ENCODE measurements at places on chromosomes 7 and 10.

- no peak for DNase-seq
These were observed 108.6 kb downstream of the RAB11FIP2 start for GRCh38 chr10:117938104-117938503.

DNA sequence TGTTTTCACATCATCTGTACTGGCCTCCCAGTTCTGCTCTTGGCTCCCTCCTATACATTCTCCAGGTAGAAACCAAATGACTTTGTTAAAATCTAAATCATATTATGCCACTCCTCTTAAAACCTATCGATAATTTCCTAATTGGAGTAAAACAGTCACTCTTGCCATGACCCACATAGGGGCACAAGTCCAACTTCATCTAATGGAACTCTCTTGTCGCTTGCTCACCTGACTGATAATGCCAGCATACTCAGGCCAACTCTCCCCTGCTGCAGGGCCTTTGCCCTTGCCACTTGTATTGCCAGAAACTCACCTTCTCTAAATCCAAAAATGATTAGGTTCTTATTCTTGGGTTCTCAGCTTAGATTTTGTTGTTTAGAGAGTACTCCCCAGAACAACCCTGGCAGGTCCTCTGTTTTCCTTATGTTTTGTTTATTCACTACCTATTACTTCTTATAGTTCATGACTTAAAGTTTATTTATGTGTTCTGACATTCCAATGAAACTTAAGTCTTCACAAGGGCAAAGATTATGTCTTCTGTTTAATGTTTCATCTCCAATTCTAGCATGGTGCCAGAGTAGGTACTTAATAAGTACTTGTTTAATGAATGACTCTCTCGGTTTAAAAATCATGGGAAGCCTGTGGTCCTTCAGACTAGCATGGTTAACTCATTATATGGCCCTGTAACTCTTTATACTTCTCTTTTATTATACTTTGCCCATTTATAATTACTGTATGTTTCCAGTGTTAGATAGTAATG, 345.9 kb upstream of the SMIM30 start:
- DNase-seq = no peak

DNA sequence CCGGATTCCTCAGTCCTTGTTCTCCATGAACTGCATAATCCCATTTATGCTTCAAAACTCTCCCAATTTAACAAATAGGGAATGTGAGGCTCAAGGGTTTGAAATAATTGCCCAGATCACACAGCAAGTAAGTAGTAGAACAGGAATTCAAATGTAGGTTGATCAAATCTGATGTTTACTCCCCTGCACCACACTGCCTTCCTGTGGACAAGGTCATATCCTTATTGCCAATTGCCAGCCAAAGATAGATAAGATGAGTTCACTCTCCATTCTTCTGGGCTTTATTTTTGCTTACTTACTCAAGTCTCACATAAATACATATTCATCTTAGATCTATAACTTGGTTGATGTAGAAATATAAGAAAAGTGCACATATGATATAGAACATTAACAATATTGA, 435.2 kb upstream of the ETV1 start:
- DNase-seq = no peak

DNA sequence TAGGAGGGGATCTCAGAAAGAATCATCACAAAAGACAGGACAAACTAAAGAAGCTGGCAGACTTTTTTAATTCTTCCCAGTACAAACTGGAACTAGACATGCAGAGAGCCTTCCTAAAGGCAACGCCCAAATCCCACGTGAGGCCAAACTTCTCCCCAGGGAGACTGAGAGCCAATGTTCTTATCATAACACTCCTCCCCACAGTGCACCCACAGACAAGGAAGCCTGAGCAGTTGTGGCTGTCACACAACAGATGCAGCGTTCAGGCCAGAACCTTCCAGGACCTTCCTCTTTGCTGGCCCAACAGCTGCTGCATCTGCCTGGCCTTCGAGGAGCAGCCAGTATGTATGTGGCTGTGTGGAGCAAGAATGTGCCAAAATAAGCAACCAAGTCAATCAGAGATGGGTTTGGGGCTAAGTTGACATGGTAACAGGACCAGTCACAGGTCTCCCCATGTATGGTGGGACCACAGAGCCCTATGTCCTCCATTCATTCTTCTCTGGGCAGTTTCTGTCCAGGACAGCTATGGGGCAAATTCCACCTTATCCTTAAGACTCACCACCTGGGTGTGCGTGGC, 34.9 kb downstream of the SRPK2 start:
- no peak for DNase-seq

- DNase-seq = no peak
These were observed 10.0 kb downstream of the HHEX start for GRCh38 chr10:92699518-92700381.

DNA sequence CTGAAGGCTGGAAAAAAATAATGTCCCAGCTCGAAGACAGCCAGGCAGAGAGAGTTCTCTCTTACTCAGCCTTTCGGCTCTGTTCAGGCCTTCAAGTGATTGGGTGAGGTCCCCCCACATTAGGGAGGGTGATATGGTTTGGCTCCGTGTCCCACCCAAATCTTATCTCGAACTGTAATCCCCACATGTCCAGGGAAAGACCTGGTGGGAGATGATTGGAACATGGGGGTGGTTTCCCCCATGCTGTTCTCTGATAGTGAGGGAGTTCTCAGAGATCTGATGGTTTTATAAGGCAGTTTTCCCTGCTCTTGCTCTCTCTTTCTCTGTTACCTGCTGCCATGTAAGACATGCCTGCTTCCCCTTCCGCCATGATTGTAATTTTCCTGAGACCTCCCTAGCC, 36.6 kb upstream of the LEP start:
- DNase-seq = no peak

GRCh38 chr10:36638462-36639155, 486.8 kb upstream of the ANKRD30A start:
- no peak for DNase-seq

DNA sequence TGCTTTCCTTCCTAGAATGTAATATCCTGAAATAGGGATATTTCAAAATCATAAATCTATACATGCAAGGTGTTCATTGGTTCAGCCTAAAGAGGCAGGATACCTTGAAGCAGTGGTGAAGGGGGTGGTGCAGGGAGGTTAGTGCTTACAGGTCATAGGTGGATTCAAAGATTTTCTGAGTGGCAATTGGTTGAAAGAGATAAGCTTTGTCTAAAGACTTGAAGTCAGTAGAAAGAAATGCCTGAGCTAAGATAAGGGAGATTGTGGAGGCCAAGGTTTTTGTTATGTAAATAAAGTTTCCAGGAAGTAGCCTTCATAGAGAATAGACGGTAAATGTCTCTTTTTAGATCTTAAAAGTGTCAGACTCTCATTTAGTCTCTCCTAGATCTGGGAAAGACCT, 741.2 kb upstream of the ZWINT start:
- DNase-seq = no peak

- no peak for DNase-seq
These were observed 162.1 kb downstream of the DIP2C start for GRCh38 chr10:527416-527815.

DNA sequence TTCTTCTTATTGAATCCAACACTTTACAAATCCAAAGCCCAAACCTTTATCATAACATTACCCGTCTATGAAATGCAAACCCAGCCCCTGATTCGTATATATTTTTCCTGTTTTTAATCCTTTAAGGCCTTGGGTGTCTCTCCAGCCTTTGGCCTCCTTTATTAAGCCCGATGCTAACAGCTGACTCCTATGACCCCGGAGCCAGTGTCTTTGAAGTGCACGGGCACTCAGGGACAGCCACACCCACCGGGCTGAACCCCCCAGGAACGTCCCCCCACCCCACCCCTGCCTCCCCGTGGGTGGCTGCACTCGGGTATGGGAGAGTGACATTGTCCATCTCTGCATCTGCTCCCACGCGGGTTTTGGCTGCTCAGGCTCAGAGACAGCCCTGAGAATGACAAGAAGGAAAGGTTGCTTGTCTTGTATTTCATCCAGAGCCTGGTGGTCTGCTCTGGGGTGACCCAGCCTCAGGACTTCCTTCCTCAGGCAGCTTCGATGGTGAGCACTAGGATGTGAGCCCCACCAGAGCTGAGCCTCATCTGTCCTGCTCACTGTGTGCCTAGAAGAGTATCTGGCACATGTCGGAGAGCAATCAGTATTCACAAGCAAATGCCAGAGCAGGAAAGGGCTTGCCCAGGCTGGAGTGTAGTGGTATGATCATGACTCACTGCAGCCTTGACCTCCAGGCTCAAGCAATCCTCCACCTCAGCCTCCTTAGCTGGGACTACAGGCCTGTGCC, 210.4 kb downstream of the SKIDA1 start:
- DNase-seq = no peak

DNA sequence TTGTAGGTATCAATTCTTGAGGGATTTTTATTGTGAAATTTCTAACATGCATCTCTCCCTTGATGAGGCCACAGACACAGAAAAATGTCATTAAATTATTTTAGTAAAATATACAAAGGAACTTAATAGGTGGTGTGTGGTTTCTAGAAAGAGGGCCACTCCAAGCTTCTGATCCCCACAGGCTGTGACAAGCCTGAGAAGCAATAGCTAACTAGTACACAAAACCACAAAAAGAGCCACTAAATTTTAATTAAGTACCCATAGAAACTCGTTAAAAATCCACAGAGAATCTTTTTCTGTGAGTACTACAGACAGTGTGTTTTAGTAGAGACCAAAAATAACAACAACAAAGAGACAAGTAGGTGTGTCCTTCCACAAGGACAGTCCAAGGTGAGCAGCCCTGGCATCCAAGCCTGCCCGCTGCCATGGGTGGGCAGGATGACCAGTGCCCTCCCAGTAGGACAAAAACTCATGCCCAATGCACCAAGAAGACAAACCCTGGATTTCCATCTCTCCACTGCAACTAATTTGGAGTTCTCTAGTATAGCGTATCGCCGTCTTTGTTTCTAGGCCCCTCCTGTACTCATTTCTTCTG, 81.0 kb downstream of the RNF216 start:
- no peak for DNase-seq

- no peak for DNase-seq
These were observed 15.2 kb downstream of the FAM20C start for GRCh38 chr7:207418-208129.

GRCh38 chr7:50347693-50348092, 43.2 kb downstream of the IKZF1 start:
- DNase-seq = no peak

GRCh38 chr7:81488210-81488609, 281.6 kb downstream of the HGF start:
- no peak for DNase-seq

- DNase-seq = no peak
These were observed 399.4 kb downstream of the PLXDC2 start for GRCh38 chr10:20215547-20216152.

DNA sequence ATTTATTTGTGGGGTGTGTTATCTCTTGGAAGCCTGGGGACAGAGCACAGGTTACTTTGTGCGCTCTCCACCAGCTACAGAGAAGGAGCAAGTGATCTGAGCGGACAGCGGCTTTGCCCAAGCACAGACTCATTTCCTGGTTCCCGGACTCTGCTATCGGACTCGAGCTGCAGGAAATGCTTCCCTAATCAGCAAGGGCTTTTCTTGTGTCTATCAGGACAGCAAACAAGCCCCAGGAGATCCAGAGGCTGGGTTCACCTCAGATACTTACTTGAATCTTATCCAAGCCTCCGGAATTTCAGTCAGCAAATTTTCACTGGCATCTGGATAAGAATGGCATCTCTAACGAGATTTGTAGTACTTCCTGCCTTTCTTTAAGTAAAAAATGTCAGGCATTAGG, 27.8 kb downstream of the MRC1 start:
- DNase-seq = no peak

GRCh38 chr10:84341983-84342382, 13.6 kb downstream of the CCSER2 start:
- DNase-seq = no peak

DNA sequence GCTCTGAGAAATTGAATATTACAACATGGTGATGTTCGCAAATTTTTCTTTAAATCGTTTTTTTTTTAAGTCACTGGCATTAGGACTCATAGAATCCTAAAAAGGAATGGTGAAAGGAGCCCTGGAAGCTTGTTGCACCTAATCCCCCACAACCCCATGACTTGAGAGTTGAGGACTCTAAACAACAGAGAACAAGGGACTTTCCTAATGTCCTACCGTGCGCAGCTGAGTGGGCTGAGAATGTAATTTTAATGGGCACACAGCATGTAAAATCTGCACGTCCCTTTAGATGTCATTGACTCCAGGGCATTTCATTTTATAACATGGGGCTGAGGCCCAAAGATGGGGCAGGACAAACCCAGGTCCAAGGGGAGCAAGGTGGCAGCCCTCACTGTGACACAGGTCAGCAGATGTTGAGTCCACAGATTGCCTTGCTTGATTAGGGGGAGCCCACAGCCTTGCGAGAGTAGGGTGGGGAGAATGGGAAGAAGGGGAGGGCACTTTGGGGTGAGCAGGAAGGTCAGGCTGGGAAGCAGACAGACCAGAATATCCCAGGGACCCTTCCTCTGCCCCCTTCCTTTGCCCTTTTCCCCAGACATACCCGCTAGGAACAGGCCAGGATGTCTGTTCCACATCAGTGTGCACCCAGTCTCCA, 208.4 kb upstream of the ZMIZ1 start:
- no peak for DNase-seq

DNA sequence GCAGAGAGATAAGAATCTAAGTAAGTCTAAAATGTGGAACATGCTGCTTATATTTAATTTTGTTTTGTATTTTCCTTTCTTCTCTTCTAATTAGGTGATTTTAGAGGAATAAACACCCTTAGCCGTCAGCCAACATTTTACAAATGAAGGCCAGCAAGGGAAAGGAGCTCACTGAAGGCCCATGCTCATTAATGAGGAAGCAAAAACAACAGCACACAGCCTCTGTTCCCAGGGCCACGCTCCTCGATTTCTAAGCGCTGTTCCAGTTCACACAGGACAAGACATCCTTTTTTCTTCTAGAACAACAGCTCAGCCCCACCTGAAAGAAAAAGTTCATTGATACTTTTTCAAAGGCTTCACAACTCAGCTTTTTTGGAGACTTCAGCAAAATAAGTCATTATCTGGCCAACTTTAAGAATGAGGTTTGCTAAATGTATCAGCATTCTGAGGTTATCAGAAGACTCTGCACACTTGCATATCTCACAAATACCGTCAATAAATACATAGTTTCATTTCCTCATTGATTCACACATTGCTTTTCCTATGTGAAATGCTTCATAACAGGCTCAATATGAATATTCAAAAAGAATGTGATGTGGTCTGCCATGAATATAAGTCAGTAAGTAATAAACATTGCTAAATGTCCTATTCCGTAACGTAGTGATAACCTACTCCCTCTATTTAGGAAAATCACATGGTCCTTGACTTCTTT, 34.8 kb upstream of the SFMBT2 start:
- no peak for DNase-seq

Data from NCI-H1694 (cell line).